C1 segment of cervical spinal cord (tissue), 14 donors: ENCODE measurements at places on chromosomes 12 and 14.

- no peak for DNase-seq
Measured at GRCh38 chr14:28771168-28771567, 4.6 kb downstream of the FOXG1 start.

DNA sequence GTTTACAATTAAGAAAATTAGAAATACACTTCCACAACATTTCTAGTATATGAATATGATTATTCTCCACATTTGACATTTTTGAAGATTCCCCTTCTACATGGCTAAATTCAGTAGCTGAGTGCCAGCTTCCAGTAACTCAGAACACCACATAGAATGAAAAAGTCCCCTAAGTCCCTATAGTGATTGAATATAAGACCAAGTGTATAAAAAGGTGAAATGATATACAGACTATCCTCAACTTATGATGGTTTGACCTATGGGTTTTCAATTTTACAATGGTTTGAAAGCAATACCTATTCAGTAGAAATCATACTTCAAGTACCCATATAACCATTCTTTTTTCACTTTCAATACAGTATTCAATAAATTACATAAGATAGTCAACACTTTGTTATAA is 15.8 kb downstream of the ATL1 start:
- DNase-seq: no peak

GRCh38 chr14:84592770-84593169 is 937.2 kb upstream of the FLRT2 start:
- DNase-seq: no peak

DNA sequence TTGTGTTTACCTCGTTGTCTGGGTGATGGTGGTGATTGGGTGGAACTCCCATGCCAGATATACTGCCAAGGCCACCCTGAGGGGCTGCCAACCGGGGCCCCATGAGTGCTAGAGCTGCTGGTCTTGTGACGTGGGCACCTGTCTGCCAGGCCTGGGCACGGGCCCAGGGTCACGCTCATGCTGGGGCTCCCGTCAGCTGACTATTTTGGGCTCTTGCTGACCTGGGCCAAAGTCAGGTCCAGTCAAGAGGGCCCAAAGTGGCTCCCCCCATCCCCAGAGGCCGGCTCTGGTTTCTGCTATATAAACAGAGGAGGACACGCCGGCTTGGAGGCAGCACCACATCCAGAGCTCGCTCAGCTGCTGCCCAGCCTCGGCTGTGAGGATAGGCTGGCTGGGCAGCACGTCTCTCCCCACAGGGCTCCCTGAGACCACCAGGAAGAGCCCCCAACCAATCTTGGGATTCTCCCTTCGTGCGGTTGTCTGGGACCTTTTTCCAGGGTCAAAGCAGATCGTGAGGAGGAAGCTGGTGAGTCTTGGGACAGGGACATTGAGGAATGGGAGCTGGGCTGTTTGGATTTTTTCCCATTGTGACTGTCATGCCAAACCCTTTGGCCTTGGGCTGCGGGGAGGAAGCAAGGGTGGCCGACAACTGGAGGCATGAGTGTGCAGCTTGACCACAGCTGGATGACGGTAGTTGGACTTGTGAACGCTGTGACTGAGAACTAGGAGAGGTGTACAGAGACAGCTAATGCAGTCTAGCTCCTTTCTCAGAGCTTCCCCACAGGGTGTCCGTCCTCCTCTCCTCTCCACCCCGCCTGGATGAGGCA is 7.6 kb upstream of the NR4A1 start:
- no peak for DNase-seq

DNA sequence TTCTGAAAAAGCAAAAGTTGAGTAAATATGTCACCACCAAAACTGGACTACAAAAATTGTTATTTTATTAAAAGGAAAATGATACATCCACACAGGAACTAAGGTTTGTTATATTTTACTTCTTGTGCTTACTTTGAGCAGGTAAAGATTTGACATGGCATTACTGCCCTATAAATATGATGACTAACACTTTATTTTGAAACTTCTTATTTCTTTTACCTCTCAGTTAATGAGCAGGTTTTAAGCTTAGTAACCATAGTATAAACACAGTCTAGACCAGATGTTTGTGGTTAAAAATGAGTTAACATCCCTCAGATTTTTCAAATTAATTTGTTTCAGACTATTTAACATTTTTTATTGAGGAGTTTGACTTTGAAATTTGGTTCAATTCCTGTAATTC is 862.5 kb upstream of the USP15 start:
- DNase-seq: no peak

DNA sequence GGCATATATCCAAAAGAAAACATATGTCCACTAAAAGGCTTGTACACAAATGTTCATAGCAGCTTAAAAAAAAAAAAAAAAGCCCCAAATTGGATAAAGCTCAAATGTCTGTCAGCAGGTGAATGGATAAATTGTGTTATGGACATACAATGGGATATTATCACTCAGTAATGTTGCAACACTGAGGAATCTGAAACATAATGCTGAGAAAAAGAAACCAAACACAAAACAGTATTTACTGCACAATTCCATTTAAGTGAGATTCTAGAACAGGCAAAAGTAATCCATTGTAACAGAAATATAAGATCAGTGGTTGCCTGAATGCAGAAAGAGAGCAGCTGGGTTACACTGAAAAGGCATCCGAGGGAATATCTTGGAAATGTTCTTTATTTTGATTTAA is 117.9 kb downstream of the SLC15A5 start:
- DNase-seq: no peak

- no peak for DNase-seq
Measured at GRCh38 chr12:39375206-39375808, 67.6 kb downstream of the KIF21A start.

DNA sequence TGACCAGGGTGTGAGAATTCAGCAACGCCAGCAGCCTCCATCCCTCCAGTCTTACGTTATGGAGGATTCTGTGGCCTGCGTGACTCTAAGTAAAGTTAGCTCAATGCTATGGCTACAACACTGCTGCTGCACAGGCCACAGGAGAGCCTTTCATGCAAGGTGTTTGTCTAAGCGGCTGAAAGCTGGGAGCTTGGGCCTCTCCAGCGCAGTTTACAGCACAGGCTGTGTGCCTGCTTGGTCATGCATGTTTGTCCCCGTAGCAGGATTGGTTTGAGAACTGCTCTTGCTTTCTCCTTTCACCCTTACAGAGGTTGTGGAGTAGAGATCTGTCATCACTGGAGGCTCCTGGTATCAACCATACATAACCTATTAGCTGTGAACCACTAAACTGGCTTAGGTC is 113.1 kb upstream of the TMCC3 start:
- DNase-seq: no peak

DNA sequence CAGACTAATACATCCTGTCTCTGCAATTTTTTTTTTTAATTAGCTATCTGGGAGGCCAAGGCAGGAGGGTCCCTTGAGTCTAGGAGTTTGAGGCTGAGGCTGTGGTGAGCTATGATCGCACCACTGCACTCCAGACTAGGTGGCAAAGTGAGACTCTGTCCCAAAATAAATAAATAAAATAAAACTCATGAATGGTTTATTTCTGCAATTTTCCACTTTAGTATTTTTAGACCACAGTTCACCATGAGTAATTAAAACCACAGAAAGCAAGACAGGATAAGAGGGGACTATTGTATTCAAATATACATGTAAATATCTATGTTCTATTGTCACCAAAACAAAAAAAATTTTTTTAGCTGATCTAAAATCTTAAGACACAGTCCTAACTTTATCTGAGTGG is 17.8 kb downstream of the TAOK3 start:
- no peak for DNase-seq

GRCh38 chr14:59090572-59090971 is 97.9 kb upstream of the DAAM1 start:
- DNase-seq: no peak

- no peak for DNase-seq
Measured at GRCh38 chr12:89779090-89779489, 70.5 kb upstream of the ATP2B1 start.

DNA sequence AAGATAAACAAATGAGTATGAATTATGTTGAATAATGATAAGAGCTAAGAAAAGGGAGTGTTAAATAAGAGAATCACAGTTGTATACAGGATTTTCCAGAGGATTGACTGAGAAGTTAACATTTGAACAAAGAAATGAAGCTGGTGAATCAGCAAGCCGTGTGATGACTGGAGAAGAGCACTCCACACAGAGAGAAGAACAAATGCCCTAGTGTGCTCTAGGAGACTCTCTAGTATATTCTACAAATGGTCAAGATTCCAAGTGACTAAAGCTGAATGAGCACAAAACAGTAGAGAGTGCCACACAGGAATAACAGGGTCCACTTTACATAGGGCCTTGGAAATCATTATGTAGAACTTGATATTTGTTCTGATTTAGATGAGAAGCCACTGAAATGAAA is 587.1 kb upstream of the ATXN7L3B start:
- DNase-seq: no peak

DNA sequence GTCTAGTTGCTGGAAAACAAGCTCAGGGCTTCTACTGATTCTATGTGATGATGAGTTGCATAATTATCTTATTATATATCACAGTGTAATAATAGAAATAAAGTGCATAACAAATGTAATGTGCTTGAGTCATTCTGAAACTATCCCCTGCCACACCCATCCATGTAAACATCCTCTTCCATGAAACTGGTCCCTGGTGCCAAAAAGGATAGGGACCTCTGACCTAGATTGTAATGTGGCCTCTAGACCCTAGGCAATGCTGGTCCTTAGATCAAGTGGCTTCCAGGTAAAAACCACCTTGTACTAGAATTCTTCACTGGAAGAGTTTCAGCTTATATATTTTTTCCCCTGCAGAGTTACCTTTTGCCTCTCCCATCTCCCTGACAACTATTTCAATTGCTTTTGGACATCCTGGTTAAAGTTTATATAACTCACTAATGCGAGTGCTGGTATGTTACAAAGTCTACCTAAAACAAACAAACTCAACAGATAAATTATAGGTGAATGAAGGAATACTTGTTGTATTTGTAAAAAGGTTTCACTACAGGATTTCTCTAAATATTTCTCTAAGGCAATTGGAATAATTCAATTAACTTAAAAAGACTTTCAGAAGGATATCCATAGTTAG is 462.5 kb downstream of the NAV3 start:
- no peak for DNase-seq

DNA sequence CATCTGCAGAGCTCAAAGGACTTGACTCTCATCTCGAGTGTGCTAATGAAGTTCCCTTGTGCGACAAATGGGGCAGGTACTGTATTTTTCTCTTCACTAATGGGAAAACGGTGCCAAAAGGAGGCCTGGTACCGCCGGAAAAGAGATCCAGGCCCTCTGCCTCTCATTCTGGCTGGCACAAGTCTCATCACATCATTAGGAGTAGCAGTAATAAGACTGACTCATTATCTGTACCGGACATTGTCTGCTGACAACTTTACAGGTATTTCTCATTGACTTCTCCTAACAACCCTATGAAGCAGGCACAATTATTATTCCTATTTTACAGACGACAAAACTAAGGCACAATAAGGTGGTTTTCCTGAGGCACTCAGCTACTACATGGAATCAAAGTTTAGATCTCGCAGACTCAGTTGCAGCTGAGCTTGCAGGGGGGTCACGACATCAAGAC is 668 bp downstream of the APPL2 start:
- DNase-seq: peak; percentile 24

GRCh38 chr12:39627914-39628313 is 8.3 kb upstream of the ABCD2 start:
- DNase-seq: no peak

DNA sequence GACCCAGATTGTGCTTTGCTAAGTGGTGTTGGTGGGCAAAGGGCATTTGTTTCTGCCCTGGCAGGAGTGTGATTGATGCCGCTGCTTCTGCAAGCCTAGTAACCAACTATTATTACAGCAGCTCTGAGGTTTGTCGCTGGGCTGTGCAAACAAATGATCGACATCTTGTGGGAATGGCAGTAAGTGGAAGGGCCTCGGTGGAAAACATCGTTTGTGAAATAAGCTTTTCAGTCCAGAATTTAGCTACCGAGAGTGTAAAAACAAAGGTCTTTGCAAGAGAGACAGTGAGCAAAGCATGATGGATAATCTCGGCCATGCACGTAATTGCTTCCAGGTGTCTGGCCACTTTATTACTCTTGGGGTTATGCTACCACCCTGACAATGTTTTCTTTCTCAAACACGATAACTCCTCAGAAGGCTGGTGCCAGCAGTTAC is 397.7 kb upstream of the PRICKLE1 start:
- no peak for DNase-seq

GRCh38 chr12:115216301-115216700 is 532.3 kb upstream of the TBX3 start:
- DNase-seq: no peak

DNA sequence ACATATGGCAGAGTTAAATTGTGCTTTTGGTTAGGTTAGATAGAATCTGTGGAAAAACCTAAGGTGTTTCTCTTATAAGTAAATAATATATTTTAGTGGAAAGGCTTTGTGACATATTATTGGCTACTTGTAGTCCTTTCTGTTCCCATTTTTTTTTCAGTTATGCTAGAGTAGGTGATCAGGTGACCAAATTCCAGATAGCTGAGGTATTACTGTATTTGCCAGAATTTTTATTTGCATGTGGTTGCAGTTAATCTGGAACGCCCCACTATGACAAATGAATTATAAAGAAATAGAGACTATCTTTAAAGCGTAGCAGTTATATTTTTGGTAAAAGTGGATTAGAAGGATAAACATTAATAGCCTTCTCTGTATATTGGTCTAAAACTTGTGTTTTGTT is 52.0 kb downstream of the ARHGAP5 start:
- DNase-seq: no peak

DNA sequence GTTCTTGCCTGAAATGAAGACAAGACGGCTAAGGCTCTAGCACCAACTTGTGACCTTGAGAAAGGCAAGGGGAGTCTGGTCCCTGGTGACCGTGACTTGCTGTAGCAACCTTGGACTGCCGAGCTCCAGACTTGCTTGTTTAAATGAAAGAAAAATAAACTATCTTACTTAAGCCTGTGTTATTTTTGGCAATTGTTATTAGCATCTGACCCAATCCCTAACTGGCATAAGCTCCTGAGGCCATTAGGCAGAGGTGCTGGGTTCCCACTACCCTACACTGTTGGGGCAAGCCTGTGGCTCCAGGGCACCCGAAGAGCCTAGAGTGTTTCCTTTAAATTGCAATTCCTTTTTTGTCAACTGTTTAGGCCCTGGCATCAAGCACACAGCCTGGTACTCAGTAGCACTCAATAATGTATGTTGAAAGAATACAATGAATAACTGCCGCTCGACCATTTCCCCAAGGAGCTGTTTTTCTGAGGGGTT is 106.9 kb upstream of the HIF1A start:
- DNase-seq: no peak

GRCh38 chr12:117032593-117033381 is 66.4 kb downstream of the TESC start:
- no peak for DNase-seq

- DNase-seq: no peak
Measured at GRCh38 chr14:73289729-73290128, 52.4 kb downstream of the PAPLN start.
